ENCODE measurements at places on chromosomes 11 and 22.

- no peak for DNase-seq
These were observed 1.2 kb upstream of the TIGD3 start for GRCh38 chr11:65353376-65353775.

DNA sequence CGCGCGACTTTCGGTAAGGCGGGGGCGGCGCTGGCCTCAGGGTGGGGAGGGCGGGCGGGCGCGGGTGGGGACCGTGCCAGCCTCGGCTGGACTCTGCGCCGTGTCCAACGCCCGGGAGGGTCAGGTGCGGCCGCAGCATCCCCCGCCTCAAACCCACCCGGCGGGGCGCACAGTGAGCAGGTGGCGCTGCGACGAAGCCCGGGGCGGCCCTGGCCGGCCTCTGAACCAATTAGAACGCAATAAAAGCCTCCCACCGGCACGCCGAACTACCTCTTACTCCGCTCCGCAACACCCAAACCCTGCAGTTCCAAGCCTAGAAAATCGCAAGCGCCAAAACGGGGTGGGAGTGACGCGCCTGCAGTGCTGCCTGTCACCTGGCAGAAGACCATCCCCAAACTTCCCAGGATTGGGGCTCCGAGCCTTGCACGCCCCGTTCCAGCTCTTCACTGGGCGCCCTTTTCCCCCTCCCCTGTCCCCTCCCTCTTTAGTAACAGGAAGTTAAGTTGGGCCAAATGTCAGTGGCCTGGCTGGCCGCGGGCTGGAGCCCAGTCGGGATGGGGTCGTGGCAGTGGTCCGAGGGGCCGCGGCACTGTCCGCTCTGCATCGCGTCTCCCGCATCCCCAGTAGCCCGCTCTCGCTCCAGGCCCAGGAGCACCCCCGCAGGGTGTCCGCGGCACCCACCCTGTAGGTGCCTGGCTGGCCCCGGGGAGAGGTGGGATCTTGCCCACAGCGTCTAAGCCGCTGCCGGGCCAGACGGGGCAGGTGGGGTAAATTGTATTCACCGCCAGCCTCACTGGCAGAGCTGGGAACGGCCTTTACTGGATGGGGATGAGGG is 541 bp downstream of the MICAL2 start:
- peak; percentile 50 for DNase-seq

DNA sequence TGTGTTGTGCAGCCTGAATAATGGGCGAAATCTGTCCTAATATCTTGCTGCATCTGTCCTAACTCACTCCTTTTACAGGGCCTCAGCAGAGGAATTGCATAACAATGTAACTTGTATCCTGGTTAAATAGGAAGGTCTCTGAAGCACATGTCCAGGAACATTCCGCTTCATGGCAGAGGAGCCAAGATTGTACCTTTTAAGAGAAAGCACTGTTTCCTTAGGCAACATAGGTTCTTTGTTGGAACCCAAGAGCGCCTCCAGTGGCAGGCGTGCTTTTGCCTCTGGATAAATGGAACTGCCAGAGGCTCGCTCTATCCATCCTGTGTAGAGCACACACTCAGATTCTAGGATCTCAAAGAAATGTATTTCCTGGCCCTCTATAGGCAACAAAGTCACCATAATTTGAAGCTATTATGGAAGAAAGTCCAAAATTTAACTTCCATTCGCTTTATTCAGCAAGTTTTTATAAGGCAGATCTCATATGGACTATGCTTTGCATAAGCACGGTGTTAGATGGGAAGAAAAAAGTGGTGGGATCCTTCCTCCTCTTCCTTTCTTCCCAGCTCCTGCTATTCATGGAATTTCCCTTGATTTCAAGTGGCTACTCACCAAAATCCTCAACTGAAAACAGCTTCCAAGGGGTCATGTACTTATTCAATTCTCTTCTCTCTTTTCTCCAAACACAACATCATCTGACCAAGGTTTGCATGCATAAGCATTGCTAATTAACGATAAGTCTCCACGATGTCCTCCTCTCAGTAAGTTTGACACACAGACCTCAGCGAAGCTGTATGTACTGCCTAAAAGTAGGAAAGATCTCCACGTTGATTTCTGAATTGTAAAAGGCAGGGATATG is at the start of gene BLID:
BLID (minus strand) TSS at position 692 of the 856 bp plus-strand sequence; CDS start at position 399, 293 bp downstream.
- DNase-seq, result peak; percentile 65

GRCh38 chr11:65867284-65868071 is 5.1 kb downstream of the EFEMP2 start:
- no peak for DNase-seq

- no peak for DNase-seq
These were observed 781 bp downstream of the TCIRG1 start for GRCh38 chr11:68039526-68040086.

DNA sequence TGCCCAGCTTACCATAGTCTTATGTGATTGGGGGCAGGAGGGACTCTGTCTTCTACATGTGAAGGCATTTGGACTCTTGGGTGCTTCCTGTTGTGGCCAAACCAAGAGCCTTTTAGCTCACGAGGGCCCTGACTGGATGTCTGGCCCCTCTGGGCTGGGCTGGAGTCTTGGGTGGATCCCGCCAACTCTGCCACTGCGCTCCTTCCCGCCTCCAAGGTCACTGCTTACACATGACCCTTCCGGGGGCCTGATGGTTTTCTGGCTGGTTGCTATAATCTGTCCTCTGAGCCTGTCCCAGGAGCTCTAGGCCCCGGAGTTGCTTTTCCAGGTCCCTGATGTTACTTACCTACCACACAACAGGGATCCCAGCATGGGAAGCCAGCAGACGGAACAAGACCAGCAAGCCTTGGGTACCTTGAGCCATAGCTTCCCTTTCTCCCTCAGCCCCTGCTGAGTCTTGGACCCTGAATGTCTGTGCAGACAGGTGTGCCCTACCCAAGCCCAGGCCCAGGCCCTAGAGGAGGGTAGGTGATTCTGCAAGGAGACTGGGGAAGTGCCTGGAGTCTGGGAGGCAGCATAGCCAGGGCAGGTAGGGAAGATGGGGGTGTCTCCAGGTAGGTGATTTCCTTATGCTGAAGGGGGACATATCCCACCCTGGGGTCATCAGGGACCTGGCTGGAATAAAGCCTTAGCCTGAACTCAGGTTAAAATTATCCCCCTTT is 100.3 kb downstream of the TSPAN18 start:
- no peak for DNase-seq

DNA sequence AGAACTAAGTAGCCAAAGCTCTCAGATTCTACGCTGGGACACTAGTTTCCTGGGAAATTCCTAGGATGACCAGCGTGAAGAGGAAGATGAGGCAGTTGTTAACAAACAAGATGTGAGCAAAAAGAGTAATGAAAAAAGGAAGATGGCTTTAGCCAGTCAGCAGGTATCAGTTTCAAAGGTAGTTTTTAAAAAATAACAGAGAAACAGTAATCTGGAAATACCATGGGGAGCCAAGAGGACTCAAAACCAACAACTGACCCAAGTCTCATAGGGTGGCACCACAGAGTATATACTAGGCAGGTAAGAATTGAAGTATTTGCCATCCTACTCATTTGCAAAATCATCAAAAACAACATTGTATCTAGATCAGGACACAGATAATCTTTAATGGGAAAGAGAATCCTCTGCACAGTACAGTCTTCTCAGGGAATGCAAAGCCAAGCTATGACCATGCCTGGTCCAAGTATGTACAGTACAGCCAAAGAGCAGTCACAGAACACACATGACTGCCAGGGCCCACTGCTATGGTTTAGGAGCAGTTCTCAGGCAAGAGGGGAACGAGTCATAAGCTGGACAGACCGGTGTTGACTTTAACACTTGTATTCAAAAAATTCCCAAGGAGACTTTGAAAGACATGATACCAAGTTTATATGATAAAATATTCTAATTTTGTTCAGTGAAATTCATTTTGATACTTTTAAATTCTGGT is 20.6 kb downstream of the MSANTD4 start:
- DNase-seq, result no peak

DNA sequence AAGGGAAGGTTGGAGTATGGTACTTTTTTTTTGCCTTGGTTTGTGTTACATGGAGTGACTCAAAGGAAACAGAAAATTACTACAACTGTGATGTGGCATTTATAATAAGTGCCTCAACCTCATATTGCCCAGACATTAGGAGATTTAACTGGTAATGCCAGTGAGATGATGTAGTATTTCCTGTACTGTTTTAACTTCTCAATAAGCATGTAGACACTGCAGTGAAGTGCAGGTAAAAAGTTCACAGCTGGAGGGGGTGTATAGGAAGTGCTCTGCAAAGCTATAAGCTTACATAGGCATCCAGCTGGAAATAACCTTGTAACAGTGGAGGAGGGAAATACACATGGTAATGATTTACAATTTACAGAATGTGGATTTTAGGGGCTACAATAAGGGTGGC is 138.2 kb upstream of the MTMR2 start:
- no peak for DNase-seq

GRCh38 chr11:34836958-34837856 is 79.0 kb downstream of the APIP start:
- DNase-seq, result peak; percentile 51

DNA sequence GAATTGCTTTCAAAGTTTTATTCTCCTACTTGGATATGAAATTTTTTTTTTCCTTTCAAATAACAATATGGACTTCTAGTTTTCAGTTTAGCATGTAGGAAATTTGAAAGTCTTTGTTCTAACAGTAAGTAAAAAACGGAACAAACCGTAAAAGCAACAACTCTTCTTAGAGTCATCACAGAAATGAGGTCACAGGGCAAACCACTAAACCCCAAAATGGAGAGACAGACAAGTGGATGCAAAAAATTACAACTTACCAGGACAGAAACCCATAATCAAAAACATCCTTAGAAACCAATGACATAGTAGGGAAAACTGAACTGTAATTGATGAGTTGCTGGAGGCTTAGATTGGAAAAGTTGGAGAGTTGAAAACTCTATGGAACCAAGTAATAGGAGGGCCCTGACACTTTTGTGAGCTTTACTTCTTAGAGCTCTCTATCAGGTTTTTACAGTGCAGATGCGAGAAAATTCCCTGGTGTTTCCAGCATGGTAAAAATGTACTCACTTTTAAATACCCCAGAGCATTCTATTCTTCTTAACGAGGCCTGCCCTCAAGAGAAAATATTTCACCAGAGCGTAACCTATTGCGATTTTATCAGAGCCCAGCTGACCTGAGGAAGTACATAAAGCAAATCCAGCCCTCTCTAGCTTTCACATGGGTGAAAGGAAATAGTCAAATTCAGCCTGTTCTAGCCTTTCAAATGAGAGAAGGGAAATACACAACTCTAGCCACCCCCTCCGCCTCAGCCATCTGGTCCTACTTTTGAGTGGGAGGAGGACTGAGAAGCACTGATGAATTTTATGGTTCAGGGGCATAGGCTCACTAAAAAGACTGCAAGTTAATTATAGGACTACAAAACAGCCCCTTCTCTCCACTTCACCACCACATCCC is 39.1 kb downstream of the CASP12 start:
- no peak for DNase-seq

- DNase-seq, result peak; percentile 55
These were observed 86.2 kb downstream of the RPL27A start for GRCh38 chr11:8768625-8769333.

DNA sequence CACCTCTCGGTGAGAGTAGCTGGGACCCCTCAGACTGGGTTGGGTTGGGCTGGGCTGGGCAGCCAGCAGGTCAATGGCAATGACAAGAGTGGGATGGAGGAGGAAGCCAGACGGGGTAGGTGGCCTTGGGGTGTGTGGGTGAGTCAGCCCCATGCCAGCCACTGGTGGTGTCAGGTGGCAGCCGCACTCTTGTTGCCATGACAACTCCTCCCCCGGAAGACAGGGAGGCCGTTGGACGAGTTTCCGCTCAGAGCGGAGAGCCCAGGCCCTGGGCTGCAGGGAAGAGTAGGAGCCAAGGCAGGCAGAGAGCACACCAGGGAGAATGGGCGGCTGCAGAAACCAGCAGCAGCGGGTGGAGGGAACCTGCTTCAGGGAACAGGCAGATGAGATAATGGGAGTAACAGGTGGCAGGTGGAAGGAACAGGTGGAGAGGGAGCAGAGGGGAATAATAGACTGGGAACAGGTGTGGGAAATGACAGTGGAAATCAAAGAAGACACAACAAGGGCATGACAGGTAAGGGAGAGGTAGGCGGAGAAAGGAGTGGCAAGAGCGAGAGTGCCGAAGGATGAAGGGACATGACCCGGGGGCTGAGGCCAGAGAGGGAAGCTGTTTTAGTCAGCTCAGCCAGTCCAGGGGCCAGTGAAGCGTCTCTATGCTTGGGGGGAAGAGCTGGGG is 8.7 kb downstream of the SPTBN2 start:
- DNase-seq, result peak; percentile 34

DNA sequence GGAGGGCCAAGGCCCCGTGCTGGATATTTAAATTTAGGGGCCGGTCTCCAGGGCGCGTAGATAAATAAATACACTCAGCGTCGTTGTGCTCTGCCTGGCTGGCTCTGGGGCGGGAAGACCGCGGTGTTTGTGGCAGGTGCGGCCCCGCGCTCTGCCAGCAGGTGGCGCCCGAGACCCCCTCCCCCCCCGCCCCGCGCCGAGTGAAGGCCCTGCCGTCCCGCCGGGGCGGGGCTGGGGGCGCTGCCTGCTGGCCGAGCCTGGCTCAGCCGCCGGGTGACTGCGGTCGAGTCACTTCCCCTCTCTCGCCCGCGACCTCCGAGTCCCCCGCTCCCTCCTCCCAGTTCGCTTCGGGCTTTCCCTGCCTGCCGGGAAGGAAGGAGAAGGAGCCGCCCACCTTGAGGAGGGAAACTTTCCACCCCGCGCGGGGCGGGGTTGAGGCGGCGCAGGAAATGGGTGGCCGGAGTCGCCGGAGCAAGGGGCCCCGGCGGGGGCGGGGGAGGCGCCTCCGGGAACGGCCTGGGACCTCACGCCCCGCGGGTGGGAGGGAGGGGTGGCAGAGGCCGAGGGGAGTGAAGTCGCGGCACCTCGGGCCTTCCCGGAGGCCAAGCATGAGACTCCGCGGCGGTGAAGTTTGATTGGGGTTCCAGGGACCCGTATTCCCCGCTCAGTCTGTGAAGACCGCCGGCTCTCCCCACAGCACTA is 1.6 kb upstream of the EHBP1L1 start:
- DNase-seq, result peak; percentile 94

DNA sequence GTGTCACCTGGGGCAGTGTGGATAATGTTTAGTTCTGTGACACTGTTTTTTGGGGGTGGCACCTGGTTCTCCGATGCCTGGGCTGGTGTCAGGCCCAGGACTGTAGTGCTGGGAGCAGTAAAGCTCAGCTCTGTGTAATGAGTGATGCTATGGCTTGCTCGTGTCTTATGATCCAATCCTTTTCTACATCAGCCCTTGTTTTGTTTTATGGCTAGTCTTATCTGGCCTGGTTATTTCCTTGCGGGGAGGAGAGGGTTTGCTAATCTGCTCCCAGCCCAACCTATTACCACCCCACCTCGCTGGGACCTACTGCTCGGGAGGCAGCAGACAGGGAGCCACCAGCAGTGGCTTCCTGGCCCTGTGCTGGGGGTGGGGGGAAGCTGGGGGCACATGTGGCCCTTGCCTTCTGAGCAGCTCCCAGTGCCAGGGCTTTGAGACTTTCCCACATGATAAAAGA is 35.0 kb upstream of the TPBGL start:
- no peak for DNase-seq

- DNase-seq, result no peak
These were observed 35.9 kb downstream of the CTTN start for GRCh38 chr11:70433966-70434812.

DNA sequence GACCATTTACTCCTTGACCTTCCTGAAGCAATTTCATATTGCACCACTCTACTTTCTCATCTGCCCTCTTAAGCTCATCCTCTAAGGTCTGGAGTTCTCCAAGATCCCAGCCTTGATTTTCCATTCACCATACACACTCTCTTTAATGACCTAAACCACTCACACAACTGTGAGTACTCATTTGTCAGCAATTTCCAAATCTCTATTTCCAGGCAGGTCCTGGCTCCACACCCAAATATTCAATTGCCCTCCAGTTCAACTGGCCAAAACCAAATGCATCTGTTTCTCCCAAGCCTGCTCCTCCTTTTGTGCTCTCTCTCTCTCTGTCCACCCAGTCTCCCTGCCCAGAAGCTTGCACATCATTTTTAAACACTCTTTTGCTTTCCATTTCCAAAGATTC is 39.6 kb downstream of the NEU3 start:
- no peak for DNase-seq

Measured in Caco-2 (cell line).